Activated CD8-positive, alpha-beta memory T cell treated with anti-CD3 and anti-CD28 coated beads, Interleukin-2, amount 50 U/mL, for 4 hours (primary cell): ENCODE measurements at places on chromosomes 5 and 9.

- DNase-seq: no peak
Observed at GRCh38 chr5:89816038-89816437, 593.5 kb downstream of the CETN3 start.

- no peak for DNase-seq
Observed at GRCh38 chr5:126656401-126657007, 55.8 kb downstream of the PHAX start.

DNA sequence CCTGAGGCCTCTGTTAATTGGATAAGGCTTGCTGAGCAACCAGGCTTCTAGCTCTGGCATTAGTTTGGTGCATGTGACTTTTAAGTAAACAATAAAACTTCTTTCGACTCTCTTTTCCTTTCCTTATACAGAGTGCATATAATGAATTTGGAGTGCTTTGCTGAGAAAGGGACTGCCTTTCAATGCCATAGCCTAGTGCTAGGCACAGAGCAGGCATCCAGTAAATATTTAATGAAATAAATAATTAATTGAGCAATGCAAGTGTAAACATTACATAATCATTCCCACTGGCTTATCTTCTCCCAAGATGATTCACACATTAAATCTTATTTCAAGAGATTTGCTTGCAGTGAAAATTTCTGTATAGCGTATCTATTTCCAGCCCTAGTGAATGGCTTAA lies 74.1 kb downstream of the NMUR2 start:
- no peak for DNase-seq

DNA sequence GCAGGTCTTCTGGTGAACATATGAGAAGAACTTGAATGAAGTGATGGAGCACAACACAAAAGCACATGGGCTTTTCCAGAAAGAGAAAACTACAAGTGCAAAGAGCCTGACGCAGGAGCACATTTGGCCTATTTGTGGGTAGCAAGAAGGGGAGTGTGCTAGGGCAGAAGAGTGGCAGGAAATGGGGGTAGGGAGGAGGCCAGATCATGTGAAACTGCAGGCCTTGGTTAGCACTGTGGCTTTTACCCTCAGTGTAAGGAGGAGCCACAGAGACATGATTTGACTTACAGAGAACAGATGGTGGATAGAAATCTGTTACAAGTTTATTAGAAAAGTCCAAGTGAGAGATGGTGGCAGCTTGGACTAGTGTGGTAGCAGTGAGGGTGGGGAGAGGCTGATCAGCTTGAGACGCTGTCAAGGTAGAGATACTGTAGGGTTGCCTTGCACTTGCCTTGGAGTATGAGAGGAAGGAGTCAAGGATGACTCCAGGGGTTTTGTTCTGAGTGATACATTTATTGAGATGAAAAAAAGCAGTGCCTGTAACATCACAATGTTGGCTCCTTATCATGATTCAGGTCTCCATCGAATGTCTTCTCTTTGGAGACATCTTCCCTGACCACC lies 126.7 kb downstream of the PPP2R2B start:
- peak; percentile 35 for DNase-seq

DNA sequence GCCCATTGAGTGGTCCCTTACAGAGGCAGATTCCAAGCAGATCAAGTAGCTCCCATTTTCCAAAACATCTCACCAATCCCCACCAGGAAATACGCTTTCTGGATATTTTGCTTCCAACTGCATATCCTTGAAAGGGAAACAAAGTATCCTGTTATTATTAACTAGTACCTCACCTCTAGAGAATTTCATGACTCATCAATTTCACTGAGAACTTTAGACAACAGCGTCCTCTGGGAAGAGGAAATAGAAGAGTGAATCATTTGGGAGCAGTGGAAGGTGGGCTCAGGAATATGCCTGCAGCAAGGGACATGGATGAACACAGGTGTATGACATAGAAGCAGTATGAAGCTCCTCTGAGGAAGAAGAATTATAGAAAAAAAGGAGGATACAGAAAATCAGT lies 186.7 kb downstream of the MARCHF11 start:
- DNase-seq: no peak
